ENCODE measurements at places on chromosomes 1 and 21.

DNA sequence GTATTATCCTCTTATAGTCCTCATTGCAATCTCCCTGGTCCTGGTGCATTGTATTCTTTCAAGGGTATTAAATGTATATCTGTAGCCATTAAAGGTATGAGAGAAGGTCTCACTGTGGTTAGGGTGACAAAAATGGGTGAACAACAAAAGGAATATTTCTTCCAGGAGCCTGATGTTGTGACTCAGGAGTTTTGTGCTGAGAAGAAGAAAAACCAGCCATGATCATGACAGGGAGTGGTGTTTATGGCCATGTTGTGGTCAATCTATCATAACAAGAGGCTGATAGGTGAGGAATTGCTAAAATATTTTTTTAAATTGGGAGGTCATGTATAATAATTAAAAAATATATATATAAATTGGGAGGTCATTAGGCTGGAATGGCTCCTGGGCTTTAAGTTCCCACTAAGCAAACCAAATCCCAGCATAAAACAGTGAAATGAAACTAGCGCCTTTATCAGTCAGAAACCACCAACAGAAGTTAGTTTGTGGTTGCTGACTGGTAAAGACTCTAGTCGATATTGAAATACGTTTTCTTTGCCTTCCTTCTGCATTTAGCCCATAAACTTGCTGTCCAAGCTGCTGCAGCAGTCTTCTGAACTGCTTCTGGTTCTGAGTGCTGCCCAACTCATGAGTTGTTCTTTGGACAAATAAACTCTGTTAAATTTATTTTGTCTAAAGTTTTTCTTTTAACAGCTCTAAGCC, 60.3 kb downstream of the TBX19 start:
- DNase-seq, result no peak

DNA sequence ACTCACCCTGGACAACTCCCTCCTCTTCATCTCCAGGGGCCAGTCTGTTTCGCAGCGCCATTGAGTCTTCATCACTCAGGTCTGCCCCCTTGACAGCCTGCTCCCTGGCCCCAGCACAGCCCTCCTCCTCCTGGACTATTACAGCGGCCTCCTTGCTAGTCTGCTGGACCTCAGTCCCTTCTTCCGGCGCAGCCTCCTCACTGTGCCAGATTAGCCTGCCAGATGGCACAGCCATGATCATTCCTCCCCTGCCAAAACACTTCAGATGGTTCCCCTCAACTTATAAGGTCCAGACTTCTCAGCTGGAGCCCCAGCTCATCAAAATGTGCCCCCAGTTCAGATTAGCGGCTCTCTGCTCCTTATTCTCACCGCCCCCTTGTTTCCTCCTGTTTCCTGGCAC, 7.0 kb upstream of the CELSR2 start:
- no peak for DNase-seq

GRCh38 chr1:169546087-169546995, 39.9 kb downstream of the F5 start:
- DNase-seq, result peak; percentile 76

- DNase-seq, result peak; percentile 72
These were observed 86.6 kb downstream of the ASTN1 start for GRCh38 chr1:177077734-177078499.

- peak; percentile 90 for DNase-seq
These were observed 14.4 kb upstream of the THEM5 start for GRCh38 chr1:151867765-151868411.

DNA sequence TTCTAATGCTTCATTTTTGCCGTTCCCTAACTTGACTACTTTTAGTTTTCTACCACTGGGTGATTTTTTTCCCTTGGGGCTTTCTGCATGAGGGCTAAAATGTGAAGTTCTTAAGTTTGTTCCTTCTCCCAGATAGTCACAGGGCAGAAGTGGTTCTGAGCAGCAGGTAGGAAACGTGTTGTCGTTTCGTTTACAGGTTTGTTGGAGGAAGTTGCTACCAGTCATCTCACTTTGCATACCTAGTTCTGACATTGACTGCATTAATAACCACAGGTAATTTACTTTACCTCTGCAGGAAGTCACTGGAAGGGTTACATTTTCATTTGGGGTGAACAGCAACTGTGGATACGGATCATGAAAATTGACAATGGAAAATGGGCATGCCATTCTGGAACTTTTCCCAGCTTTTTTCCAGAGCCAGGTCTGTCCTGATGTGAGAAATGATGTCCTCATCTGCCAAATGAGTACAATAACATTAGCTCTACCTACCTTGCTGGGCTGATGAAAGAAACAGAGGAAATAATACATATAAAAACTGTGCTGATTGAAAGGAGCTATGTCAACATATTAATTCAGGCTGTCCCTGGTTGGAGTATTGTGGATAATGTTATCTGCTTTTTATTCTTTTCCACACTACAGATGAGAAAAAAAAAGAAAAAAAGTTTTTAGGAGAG, 94.2 kb downstream of the DISC1 start:
- DNase-seq, result no peak

DNA sequence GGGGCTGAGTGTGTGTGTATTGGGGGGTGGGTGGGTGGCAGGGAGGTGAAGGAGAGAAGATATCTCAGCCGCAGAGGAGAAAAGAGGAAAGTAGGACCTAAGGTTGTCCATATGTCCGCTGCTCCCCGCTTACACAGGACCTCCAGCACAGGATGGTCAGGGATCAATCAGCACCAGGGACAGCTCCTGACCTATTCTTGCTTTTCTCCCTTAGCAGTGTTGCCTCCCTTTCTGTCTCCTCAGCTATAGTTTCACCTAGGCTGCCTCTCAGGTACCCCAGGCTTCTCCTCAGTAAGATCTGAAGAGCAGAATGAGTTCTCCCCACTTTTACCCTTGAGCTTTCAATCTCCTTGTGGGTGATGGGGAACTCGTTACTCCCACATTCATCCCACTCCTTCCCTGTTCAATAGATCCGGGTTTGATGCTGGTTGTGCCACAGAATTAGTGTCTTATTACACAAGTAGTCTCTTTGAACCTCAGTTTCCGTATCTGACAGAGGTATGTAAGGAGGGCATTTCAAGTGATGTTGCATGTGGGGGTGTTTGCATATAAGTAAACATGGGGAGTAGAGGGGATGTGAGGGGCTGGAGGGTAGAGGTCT, 1.4 kb upstream of the DPH2 start:
- no peak for DNase-seq

- DNase-seq, result no peak
These were observed 20.4 kb upstream of the HPDL start for GRCh38 chr1:45306319-45306718.

DNA sequence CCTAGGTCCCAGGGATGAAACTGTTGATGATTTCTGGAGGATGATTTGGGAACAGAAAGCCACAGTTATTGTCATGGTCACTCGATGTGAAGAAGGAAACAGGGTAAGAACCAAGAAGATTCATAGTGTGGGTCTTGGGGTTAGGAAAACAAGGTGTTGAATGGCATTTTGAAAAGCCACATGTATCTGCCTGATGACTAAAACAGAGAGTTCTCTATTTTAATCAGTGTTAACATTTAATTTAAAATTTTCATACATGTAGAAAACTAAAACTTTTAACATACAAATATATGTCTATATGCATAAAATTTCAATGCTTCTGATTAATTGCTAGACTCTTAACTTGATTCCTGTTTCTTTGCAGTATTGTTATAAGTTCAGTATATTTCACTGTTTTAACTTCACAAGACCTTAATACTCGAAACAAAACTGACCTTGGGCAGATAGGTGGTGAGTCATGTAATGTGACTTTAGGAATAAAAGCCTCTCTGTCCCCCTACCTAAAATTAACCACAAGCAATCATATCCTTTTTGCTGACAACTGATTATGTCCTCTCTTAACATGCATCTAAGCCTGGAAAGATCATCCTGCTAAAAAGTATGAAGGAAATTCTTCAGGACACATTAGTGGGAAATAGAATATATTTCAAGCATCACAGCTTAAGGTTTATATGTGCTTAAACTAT, 95.6 kb downstream of the PTPRC start:
- peak; percentile 21 for DNase-seq

GRCh38 chr21:28776251-28776650, 216.4 kb downstream of the LTN1 start:
- peak; percentile 86 for DNase-seq

- DNase-seq, result no peak
These were observed 183.3 kb downstream of the KCNJ6 start for GRCh38 chr21:37732927-37733326.

DNA sequence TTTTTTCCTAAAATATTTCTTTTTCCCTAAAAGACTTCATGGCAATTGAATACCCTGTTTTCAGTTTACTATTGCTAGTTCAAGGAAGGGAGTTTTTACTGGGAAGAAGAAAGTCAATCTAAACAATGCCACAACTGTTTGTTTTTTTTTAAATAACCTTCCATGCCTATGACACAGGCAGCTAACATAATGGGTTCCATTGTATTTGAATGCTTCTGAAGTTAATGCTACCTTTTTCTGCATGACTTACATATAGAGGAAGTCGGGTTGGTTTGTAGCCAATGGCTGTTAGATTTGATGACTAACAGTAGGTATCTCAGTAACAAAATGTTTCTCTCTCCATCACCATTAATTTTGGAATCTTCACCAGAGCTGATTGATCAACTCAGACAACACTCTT, 134.0 kb downstream of the KIF26B start:
- no peak for DNase-seq

DNA sequence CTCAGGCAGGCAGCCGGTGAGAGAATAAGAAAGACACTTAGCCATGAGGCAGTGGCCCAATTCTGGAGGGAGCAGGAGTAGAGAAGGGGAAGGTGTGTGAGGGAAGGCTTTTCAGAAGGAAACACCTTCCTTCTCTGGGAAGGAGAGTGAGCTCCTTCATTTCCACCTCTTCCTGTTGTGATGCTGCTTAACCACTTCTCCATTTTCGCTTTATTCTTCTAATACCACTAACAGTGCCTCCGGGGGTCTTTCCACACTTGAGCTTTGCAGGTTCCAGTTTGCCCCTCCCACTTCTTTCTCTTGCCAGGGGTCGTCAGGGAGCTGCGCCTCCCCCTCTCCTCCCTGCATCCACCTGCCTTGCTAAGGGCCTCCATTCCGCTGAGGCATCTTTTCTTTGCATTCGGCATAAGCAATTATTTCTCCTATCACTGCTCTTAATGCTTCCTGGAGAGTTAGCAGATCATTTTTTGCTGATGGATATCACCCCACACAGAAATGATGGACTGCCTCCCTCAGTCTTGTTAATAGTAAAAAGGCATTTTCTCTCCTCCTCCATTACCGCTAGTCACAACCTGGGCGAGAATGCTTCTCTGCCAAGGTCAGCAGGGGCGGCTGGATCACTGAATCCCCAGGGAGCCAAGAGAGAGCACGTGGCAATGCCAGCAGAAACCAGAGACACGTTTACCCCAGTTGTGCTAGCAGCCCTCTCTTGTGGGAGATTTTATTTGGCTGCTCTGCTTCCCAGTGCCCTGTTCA, 74.8 kb downstream of the ELAVL4 start:
- no peak for DNase-seq

- DNase-seq, result peak; percentile 26
These were observed 11.4 kb upstream of the MAGOH start for GRCh38 chr1:53249706-53250105.

DNA sequence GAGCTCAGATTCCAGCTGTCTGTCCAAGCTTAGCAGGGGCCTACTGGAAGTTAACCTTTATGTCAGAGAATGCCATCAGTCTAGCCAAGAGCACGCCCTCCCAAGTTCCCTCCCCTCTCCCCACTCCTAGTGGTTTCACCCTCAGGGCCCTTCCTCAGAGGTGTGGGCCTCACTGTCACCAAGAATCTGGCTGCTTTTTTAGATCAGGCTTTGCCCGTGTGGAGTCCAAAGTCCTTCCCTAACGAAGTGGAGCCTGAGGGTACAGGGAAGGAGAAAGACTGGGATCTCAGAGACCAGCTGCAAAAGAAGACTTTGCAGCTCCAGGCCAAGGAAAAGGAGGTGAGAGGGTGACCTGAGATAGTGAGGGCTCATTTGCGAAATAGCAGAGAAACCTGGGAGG, 4.1 kb downstream of the C1orf74 start:
- DNase-seq, result peak; percentile 49

- no peak for DNase-seq
These were observed 5.7 kb downstream of the ZBTB40 start for GRCh38 chr1:22457345-22457744.

DNA sequence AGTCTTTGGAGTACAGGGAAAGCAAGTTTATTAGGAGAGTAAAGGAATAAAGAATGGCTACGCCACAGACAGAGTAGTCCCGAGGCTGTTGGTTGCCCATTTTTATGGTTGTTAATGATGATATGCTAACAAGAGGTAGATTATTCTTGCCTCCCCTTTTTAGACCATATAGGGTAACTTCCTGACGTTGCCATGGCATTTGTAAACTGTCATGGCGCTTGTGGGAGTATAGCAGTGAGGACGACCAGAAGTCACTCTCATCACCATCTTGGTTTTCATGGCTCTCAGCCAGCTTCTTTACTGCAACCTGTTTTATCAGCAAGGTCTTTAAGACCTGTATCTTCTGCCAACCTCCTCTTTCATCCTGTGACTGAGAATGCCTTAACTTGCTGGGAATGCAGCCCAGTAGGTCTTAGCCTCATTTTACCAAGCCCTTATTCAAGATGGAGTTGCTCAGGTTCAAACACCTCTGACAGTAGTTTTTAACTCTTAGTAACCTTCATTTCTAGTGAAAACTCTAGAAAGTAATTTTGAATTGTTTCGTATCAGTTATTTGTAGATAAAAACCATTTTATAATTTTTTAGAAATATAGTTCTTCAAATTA, 26.2 kb downstream of the TCP10L start:
- no peak for DNase-seq

- peak; percentile 8 for DNase-seq
These were observed 23.3 kb downstream of the CNIH4 start for GRCh38 chr1:224380003-224380402.

- DNase-seq, result no peak
These were observed 71.5 kb upstream of the RGS2 start for GRCh38 chr1:192737306-192737705.

GRCh38 chr1:2974701-2975301, 46.5 kb upstream of the ACTRT2 start:
- DNase-seq, result no peak

- no peak for DNase-seq
These were observed 57.2 kb downstream of the SLC9C2 start for GRCh38 chr1:173545688-173546087.

- DNase-seq, result no peak
These were observed 33.6 kb upstream of the GPR52 start for GRCh38 chr1:174414203-174414602.

- DNase-seq, result peak; percentile 49
These were observed 68.0 kb upstream of the AKT3 start for GRCh38 chr1:243917863-243918565.

DNA sequence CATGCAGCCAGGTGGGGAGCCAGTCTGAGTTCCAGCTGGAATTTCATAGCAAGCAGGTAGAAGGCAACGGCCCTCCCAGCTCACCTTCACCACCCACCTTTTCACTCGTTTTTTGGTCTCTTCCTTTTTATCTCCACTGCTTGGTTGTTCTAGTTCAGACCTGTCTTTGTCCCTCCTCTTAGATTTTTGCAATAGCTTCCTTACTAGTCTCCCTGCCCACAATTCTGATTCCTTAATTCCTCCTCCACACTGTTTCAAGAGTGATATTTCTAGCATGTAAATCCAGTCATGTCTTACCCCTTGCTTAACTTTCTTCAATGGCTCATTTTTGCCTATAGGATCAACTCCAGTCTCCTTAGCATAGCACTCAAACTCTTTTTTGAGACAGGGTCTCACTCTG, 119.6 kb downstream of the TMEM53 start:
- DNase-seq, result no peak
